ENCODE measurements at places on chromosomes 4 and X.

GRCh38 chr4:142474398-142475087, 371.6 kb downstream of the INPP4B start:
- no peak for DNase-seq

DNA sequence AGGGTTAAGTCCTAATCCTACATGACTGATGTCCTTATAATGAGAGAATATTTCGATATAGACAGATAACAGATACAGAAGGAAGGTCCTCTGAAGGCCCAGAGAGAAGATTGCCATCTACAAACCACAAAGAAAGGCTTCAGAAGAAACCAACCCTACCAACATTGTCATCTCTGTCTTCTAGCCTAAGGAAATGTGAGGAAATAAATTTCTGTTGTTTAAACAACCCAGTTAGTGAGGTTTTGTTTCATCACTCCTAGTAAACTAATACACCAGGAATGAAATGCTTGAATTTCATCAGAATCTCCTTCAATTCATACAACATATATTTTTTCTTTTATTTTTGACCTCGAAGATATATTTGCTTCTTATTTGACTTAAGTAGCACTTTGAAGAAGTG, 1527.8 kb downstream of the STIM2 start:
- no peak for DNase-seq

DNA sequence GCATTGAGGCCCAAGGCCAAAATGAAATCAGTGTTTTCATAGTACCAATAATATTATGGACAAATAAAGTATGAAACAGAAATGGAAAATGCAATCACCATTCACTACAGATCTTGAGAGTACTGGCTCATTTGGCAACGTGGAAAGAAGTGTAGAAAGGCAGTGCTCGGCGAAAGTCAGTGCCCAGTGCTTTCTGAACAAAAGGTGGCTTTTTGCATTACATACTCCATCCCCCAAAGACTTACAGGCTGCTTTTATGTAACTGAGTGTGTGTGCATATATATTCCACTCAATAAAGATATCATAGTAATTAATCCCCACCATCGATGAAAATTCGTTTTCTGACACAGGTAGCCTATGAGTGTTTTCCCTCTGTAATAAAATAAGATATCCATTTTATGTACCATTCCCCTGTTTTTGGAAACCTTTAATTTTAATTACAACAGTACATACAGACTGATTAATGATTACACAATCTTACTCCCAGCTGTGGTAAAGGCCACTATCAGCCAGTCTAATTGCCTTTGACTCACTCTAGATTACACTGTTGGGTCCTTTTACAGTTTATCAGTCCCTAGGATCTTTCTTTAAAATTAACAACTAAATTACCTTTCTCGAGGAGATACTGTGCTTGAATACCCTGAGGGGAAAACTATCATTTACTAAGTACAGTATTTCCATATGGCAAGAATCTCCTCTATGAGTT, 65.9 kb downstream of the MAD2L1 start:
- DNase-seq = no peak

DNA sequence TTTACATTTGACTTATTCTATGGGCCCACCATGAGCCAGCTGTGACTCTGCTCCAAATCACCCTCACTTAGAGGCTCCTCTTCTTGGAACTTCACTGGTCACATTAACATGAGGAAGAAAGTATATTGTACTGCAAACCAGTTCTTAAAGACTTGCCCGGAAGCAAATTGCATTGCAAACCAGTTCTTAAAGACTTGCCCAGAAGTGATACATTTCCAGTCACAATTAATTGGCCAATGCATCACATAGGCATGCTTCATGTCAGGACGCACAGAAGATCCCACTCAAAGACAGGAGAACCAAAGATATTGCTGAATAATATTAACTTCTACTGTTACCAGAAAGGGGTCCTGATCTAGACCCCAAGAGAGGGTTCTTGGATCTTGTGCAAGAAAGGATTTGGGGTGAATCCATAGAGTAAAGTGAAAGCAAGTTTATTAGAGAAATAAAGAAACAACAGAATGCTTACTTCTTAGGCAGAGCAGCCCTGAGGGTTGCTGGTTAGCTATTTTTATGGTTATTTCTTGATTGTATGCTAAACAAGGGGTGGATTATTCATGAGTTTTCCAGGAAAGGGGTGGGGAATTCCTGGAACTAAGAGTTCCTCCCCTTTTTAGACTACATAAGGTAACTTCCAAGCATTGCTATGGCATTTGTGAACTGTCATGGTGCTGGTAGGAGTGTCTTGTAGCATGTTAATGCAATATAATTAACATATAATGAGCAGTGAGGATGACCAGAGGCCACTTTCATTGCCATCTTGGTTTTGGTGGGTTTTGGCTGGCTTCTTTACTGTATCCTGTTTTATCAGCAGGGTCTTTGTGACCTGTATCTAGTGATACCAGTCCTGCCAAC, 54.6 kb upstream of the HCCS start:
- no peak for DNase-seq

DNA sequence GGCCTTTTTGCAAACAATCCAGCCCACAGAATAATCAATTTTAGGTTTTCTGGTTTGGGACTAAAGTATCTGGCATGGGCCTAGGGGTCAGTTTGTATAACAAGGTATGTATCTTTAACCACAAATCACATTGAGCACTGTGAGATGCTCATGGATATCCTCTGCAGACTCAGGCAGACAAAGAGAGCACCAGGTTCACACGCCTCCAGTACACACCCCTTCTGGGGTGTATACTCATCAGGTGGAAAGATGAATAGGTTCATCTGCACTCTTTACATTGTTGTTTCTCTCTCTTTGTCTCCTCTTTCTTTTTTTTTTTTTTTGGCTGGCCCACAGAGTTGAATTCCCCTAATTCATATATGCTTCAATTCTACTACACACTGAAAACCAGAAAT, 21.1 kb downstream of the TEC start:
- DNase-seq = no peak

- DNase-seq = no peak
Observed at GRCh38 chr4:74751856-74752255, 42.5 kb downstream of the BTC start.

DNA sequence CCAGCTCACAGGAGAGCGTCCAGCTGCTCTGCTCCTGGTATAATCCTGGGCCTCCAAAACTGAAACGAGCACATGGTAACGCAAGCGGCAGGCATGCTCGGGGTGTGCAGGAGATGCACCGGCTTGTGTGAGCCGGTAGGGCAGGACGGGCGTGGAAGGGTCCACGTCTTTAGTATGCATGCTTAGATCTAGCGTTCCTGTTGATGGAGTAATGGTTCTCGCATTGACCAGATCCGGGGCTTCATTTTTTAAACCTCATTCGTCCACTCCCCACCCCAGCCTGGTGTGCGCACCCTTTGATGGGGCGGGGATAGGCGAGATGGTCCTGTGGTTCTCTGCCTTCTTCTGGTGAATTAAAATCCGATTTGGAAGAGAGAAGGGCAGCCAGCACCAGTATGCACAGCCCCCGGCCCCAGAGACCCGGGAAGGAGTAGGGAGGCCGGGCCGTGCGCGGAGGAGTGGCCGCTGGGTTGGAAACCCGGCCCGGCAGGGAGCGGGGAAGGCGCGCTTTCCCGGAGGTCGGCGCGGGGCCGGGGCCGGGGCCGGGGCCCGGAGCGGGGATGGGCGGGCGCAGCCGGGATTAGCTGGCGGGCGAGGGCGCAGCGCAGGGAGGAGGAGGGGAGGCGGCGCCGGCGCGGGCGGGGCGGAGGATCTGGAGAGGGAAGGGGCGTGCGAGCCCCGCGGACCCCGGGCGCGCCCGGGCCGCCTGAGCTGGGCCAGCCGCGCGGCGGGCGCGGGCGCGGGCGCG, 39.9 kb downstream of the FAM149A start:
- no peak for DNase-seq

DNA sequence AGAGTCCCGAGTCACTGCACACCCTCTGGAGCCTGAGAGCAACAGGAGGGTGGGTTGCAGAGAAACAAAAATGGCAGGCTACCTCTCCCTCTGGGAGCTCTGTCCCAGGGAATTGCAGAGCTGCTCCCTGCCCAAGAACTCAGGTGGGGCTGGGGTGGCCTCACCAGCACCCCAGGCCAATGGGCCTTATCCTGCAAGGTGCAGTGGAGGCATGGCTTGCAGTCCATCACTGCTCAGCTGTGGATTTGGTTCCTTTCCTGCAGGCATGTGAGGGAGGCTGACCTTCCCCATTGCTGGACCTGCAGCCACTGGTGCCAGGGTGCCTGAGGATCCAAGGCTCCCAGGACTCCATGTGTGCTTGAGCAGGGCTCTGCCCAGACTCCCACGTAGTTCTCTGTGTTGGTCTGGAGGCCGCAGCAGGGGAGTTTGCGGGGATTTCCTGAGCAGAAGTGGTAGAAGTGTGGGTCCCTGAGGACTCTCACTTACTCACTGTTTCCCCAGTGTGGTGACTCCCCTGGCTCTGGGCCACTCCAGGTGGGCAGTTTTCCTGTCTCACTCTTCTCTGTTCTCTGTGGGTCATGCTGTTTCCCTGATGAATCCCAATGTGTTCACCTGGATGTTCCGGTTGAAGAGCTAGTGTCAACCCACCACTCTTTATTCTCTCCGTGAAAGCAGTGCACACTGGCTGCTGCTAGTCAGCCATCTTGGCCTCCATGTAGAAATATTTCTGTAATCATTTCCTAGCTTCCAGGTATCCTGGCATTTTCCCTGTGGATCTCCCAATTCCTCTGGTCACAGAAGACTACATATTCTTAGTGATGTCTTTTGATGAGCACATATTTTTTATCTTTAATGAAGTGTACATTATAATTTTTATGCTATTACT, 82.3 kb downstream of the ARHGAP24 start:
- DNase-seq = no peak

DNA sequence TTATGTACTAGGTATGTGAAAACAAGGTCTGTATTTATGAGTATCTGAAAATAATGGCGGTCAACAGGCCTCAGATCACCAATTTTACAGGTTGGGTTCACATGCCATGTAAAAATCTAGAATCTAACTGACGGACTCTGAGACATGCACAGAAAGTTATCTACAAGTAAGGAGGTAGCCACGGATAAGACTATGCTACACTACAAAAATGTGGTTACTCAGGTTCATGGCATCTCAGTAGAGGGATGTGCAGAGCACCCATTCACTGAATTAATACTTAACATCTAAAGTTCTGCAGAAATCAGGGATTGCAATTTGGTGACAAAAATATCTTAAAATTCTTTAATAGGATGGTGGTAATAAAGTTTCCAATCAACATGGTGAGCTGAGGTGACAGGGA, 155.9 kb downstream of the APBB2 start:
- no peak for DNase-seq

- DNase-seq = no peak
Observed at GRCh38 chr4:53119680-53120079, 246.2 kb downstream of the SCFD2 start.

DNA sequence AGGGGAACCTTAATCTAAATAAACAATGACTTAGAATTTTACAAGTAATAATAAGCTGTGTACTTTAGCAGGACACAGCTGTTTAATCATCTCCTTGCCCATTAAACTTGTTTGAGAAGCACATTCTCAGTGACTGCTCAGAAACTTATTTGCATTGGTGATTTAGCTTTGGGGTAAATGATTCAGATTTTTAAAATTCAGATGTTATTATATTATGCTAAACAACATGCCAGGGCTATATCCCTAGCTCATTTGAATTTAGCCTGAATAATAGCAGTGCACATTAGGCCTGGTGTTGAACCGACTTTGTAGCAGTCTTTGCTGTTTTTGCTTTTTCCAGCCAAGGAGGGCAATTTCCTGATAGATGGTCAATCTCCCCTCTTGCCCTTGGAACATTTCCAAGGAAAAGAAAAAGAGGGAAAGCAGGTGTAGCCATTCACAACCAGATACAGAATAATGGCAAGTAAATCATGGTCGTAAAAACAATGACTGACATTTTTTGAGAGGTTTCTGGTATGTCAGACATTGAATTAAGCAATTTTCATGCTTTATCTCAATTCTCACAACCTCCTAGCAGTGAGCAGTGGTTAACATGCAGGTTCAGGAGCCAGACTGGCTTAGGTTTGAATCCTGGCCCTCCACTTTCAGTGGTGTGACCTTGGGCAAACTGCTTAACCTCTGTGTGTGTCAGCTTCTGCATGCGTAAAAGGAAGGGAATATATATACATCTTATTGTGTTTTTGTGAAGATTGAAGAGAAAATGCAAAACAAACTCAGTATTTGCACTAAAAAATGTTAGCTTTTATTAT, 16.8 kb downstream of the ARHGEF38 start:
- no peak for DNase-seq

DNA sequence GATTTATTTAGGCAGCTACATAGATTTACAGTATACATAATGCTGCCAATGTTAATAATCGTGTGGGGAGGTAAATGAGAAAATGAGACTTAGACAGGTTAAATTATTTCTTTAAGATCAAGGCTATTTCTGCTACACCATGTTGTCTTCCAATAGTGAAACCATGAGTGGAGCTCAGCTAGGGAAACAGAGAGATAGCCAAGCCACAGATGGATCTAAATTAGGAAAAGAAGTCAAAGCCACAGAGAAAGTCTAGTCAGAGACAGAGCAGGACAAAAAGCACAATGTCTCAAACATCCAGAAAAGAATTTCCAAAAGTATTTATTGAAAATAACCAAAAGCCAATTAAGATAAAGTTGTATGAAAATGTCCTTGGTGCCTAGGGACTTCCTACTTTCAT, 867.2 kb upstream of the GRID2 start:
- DNase-seq = no peak

GRCh38 chr4:38235354-38235753, 275.2 kb downstream of the PTTG2 start:
- DNase-seq = no peak

- DNase-seq = no peak
Observed at GRCh38 chrX:106718709-106719108, 7.8 kb upstream of the RNF128 start.

DNA sequence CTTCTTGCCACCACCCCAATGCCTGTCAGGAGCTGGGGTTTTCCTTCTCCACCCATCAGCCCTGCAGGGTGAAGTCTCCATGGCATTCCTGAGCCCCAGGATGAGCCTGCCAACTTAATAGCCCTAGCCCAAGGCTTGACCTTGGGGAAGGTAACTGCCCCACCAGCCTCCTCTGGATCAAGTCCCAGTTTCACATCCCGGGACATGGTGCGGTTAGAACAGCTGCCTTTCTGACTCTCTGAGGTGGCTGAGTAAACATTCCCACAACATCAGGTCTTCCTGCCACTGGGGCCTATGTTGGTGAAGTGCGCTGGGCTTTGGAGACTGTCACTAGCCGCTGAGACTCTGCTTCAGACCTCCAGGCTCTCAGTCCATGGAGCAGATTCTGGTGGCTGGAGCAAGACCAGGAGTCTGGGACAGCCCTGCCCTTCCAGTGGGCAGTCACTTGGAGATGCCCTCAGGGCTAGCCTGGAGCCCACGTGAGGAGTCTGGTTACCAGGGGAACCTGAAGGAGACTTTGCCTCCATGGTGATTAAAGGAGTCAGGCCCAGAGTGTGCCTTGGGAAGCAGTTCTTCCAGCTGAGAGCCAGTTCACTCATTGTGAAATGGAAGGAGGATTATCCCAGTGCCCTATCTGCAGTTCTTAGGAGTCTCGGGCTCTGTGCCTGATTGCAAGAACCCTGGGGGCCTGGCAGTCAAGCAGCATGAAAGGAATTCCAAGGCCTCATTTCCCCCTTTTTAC, 56.8 kb downstream of the SMIM20 start:
- no peak for DNase-seq

DNA sequence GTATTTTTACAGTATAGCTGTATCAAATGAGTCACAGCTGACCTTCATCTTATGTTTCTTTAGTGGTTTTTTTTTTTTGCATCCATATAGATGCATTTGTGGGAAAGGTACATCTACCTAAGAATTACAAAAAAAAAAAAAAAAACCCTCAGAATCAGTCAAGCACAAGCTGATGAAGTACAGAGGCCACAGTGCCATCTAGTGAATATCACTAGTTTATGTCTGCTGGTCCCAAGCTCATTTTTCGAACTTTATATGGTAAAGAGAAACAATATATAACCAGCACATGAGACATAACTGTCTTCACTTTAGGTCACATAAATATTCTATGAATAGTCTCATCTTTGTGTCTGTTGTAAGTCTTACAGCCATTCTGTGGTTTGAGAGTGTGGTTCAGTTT, 220.1 kb downstream of the DLG3 start:
- no peak for DNase-seq
